ENCODE measurements at places on chromosomes 12 and 14. TPM values are rescaled to one million over a fixed set of nuclear protein-coding genes. Genes with fewer than 3 reads are reported as not detected.

GRCh38 chr14:34223373-34224148 lies 238.5 kb downstream of the SPTSSA start:
- DNase-seq, result no peak

Gene KRT6C
- polyA plus RNA-seq, result not detected

GRCh38 chr12:104535369-104535768 lies 78.6 kb downstream of the CHST11 start:
- DNase-seq, result no peak

DNA sequence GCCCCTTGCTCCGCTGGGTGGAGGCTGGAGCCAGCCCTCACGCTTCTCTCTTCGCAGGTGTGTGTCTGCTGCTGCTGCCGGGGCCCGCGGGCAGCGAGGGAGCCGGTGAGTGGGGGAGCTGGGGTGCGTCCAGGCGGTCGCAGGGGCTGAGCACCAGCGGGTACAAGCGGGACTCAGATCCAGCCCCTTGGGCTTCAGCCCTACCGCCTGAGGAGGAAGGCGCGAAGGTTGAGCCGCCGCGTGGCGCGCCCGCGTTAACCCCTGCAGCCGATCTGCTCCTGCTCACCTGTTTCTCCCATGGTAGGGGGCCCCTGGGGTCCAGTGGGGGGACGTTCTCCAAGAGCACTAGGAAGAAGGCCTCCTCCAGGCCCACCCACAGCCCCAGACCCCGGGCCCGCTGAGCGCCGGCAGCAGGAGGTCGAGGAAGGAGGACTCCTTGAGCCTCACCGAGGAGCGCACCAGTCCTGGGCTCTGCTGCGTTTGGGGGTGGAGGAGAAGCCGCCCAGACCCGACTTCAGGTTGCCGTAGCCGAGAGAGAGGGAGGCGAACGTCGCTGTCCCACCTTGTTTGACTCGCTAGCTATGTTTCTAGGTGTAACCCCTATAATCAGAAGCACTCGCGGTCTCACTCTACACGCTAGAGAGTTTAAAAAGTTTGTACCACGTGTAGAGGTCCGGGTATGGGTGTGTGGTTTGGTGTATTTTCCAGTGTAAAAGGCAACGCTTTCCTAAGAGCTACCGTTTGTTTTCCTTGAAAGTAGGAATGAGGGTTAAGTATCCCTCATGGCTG lies 834 bp downstream of the COCH start:
- no peak for DNase-seq

DNA sequence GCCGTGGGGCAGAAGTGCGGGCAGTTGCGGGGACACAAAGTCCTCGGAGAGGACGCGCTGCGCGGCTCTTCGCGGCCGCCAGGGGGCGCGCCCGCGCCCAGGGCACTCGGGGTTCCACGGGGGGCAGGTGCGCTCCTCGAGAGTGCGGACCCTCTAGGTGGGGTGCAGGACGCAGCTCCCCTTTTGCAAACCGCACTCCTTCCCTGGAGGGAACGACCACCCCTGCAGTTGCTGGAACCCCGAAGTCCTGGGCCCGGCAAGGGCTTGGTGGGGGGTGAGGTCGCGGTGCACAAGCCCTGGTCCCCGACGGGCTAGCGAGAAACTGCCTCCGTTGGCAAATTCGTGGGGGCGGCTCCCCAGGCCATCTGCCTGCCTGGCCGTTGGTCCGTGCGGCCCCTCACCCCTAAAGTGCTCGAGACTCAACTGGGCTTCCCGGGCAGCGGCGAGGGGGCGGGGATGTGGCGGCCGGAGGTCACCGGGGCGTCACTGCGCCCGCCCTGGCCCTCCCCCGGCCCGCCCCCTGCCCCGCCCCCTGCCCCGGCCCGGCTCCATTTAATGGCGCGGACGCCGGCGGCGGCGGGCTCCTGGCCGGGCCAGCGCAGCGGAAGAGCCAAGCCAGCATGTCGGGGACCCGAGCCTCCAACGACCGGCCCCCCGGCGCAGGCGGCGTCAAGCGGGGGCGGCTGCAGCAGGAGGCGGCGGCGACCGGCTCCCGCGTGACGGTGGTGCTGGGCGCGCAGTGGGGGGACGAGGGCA lies at the start of gene ADSS1:
Gene ADSS1, plus strand, starts transcription at position 579 of the 756 bp plus-strand sequence. Its CDS starts 42 bp downstream, at position 621.
- DNase-seq, result no peak

Gene OTX2
- not detected for polyA plus RNA-seq

DNA sequence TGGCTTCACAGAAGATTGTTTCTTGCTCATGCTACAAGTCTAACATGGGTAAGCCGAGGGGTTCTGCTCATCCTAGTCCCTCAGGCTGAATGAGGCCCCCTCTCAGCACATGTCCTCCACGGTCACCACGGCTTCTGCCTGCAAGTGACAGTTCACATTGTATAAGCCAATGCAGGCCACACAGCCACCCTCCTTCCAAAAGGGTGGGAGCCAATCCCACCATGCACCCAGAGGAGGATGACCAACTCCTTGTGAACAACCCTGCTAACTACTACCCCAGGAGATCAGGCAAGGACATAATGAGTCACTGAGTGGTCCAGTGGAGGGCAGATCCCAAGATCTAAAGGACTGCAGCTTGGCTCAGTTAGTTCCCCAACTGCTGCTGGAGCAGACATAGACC lies 6.1 kb downstream of the SPRING1 start:
- no peak for DNase-seq

- no peak for DNase-seq
Observed at GRCh38 chr14:91349481-91350074, 68.0 kb downstream of the CCDC88C start.
